Mesenteric fat pad (tissue), 1 donor: ENCODE measurements at places on chromosomes 7 and 10. TPM values are rescaled to one million over a fixed set of nuclear protein-coding genes. Genes with fewer than 3 reads are reported as not detected.

Gene PNLIPRP1
- total RNA-seq: 0.90 TPM

DNA sequence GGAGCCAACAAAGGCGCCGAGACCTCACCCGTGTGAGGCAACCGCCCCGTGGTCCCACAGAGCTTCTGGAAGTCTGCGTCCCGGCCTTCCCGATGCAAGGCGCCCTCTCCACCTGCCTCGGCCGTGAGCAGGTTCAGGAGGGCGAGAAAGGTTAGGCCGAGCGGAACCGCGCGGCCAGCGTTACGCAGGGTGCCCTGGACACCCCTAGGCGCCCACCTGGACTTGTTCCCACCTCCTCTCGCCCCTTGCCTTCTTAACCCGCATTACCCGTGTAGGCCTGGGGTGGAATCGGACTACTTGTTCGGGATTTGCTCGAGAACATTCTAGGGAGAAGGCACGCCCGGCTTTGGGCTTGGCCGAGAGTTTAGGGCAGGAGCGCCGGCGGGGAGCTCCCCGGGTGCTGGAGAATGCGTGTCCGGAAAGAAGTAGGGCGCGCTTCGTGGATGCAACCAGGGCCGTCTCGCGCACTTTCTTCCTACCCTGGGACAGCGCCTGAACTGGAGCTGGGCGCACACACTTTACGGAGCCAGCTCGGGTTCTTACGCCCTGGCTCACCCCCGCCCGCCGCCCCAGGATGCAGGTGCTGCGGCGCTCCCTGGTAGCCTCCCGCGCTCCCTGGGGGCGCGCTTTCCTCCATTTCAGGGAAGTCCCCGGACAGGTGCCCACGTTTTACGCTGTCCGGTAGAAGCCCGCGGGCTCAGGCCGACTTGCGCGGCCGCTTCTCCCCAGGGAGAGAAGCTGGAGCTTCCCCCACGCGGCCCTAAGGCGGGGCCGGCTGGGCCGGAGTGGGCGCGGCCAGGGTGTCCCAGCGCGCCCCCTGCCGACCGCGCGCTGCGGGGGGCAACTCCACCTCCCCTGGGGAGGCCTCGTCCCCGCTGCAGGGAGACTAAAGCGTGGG, 74.5 kb downstream of the INSIG1 start:
- DNase-seq: no peak

Gene OR13A1
- total RNA-seq: not detected

GRCh38 chr10:79376078-79376628, 28.9 kb downstream of the PPIF start:
- peak; percentile 43 for DNase-seq

DNA sequence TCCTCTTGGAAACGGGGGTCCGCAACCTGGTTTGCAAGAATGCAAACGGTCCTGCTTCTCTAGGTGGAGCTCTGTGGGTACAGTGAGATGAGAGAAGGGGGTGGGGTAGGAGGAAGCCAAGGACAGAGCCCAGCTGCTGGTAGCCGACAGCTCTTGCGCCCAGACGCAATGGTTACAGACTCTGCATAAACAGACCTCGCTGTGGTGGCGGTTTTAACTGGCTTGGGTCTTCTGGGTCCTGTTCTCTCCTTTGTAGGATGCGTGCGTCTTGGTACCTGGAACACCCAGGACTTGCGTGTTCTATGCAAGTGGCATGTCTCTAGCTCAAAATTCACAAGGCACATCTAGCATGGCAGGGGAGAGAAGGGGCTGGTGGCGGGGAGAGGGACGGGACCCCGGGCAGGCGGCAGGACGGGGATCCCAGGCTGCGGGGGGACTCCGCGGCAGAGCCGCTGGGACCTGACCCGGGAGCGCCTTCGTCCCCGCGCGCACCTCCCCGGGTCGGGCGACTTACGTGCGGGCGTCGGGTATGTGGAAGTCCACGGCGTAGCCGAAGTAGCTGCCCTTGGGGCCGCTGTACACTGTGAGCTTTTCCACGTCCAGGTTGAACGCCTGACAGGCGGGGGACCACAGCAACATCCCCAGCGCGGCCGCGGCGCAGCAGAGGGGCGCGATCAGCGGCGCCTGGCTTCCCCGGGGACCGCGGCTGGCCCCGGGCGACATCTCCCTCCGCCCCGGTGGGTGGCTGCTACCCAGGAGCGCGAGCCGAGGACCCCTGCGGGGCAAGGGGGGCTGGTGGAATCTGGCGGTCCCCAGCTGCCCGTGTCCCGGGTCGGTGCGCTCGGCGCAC, 448 bp downstream of the ITGA8 start:
- DNase-seq: no peak

DNA sequence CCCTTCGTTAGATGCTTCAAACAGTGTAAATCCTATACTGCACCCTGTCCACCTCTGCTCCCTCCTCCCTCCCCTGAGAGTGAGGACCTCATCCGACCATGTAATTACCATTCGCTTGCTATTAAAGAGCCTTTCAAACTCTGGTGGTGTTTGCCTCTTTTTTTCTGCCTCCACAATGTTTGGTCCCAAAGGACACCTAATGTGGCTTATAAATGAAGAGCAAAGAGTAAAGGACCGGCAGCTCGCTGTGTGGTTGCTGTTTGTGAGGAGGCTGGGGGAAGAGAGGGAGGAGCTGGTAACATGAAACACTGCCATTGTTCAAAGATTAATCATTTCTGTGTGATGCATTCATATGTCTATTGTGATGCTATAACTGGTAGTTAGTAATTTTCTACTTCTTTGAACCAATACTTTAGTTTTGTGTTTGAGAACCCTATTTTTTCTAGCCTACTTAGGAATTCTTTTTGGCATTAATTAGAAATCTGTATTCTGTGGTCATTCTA, 27.9 kb downstream of the MTURN start:
- DNase-seq: no peak

Gene ADGRA1
- not detected for total RNA-seq

Gene TCAF1
- total RNA-seq: 50.8 TPM

Gene RTKN2
- 0.06 TPM for total RNA-seq

DNA sequence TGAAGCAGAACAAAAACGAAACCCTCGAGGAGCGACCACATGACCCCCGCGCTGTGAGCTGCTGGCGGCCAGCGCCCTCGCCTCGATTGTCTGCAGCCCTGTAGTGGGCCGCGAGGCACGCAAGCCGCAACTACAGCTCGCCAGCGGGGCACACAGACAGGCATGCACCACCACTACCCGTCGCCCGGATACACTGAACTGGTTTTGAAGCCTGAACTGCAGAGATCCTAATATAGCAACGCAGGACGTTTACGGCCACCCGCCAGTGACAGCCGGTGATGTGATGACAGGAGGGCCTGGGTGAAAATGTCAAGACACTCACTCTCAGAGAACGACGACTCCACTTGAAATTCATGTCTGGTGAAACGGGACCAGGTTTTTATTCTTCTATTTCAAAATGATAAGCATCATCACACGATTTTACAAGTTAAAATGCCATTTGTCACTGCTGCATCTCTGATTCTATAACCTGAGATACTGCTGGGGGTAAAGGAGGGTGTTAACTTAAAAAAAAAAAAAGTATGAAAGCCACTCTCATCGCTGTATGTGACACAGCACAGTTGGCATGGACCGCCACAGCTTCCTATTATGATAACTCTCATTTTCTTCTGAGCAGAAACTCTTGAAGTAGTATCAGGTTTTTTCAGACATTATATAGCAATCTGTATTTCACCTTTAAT, 120.3 kb upstream of the DIP2C start:
- DNase-seq: peak; percentile 87

GRCh38 chr10:88409236-88409635, 173.9 kb downstream of the RNLS start:
- DNase-seq: no peak

DNA sequence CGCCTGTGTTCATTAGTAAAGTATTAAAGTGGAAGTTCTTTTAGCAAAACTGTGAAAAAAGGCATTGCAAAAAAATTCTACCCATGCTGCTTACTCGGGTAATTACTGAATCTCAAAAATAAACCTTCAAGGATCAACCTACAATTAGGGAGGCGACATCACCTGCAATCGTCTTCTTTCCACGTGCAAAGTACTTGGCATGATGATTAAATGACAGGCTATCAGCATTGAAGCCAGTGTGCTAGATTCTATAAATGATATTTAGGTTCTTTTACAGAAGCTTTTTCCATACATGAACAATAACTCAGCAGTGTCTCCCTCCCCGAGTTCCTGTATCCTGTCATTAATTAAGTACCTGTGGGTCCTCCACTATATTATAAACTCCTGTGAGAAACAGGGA, 105.8 kb downstream of the SFMBT2 start:
- no peak for DNase-seq

GRCh38 chr7:101934618-101935017, 117.2 kb downstream of the CUX1 start:
- no peak for DNase-seq

Gene FLNC
- 16.2 TPM for total RNA-seq

Gene AOC1
- 0.67 TPM for total RNA-seq

Gene WNT8B
- not detected for total RNA-seq

- no peak for DNase-seq
Observed at GRCh38 chr10:126087153-126087680, 190.9 kb downstream of the FANK1 start.

GRCh38 chr10:73263693-73264347, 11.4 kb upstream of the MRPS16 start:
- DNase-seq: no peak

- no peak for DNase-seq
Observed at GRCh38 chr10:58773341-58773740, 260.7 kb downstream of the BICC1 start.

- peak; percentile 60 for DNase-seq
Observed at GRCh38 chr10:132094581-132095234, 29.0 kb downstream of the JAKMIP3 start.

Gene ARHGAP19
- 7.9 TPM for total RNA-seq

- DNase-seq: no peak
Observed at GRCh38 chr7:47498229-47499056, 83.5 kb downstream of the TNS3 start.

Gene TNRC18
- total RNA-seq: 69.4 TPM

GRCh38 chr7:79489371-79489770, 35.9 kb upstream of the MAGI2 start:
- no peak for DNase-seq

DNA sequence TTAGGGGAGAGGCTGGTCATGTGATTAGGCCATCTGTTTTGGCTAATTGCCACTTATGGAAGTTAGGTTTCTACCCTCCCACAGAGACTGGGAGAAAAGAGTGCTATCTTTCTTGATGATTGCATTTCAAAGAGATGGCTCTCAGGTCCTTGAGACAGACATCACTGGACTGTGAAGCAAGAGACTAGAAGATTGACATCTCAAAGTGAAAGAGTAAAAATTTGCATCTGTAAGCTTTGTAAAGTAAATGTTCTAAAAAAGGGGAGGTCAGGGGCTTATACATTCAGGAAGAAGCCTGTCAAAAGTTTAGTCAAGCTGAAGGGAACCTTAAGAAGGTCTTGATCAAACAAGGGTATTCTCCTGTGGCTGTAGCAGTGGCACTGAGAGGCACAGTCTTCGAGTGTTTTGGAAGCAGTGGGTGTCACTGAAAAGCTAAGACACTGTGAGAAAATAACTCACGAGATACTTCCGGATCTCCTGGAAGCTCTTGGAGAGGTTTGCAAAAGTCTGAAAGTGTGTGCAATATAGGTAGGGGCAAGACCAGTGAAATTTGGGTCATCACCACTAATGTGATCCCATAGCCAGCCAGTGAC, 342.1 kb downstream of the PHF14 start:
- no peak for DNase-seq

Gene SLC18A3
- total RNA-seq: not detected

Gene LIPM
- total RNA-seq: not detected

- no peak for DNase-seq
Observed at GRCh38 chr10:22379059-22379458, 33.8 kb downstream of the SPAG6 start.

DNA sequence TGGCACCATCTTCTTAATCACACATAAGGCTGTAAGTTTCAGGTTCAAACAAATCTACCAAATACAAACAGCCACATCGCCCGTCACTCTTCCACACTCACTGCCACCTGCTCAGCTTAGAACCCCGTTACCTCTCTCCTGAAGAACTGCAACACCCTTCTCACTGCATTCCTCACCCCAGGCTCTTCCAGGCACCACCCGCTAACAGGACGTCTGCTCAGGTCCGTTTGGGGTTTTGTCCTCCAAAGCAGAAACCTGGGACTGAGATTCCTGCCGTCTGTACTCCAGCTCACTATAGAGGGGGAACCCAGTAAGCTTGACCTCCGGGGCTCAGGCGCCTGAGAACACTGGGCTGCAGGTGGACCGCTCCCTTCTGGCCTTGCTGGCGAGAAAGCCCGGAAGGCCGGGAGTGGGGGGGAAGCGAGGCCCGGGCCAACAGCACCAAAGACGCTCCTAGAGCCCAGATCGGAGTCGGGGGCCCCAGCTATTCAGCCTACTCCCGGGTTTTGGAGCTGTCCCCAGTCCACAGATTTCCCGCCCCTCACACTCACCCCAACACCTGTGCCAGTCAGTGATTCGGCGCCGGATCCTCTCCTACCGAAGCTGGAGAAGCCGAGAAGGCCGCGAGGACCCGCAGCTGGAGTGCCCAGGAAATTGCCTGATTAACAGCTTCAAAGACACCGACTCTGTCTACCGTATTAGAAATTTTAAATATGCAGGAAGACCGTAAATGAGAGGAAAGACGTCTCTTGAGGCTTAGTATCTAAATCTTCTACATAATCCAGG, at the start of gene AP3M1:
TSS of gene AP3M1 (minus strand) at position 625 of the 786 bp plus-strand sequence. CDS start 12,449 bp downstream, outside the sequence.
- DNase-seq: peak; percentile 92

DNA sequence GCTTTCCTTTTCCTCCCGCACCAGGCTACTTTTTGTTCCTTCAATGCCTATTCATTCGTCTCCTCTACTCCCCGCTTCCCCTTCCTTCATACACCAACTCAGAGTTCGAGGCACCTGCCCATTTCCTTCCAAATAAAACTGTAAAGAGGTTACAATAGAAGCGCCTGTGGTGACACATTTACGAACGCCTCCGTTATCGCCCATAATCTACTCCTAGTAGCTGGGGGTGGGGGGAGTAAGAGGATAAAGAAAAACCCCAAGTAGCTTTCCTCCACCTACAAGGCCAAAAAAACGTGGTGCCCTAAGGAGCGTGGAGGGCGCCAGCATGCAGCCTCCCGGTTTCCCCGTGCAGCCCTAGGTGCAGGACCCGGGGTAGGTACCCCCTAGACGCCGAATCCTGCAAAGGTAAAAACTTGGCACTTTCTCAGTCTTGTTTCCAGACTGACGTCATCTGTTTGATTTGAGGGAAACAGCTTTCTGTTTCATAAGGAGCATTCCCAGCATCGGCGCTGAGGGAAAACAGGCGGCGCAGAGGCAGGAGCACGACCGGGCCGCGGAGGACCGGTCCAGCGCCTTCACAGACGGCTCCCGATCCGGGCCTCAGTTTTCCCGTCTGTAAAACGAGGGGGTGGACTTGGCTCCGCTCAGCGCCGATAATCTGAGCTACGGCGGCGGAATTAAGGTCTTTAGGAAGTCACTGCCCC, 922 bp downstream of the PPA1 start:
- DNase-seq: no peak

Gene CCDC7
- 20.8 TPM for total RNA-seq

Gene KDM7A
- total RNA-seq: 16.4 TPM

Gene ACSL5
- total RNA-seq: 41.9 TPM

DNA sequence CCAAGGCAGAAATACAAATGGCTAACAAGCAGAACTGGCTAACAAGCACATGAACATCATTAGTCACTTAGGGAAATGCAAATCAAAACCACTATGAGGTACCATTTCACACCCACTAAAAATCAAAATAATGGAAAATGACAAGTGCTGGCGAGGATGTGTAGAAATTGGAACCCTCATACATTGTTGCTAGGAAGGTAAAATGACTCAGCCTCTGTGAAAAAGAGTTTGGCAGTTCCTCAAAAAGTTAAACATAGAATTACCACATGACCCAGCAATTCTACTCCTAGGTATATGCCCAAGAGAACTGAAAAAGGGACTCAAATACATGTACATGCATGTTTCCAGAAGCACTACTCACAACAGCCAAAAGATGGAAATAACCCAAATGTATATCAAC, 52.8 kb upstream of the ANAPC16 start:
- DNase-seq: no peak

GRCh38 chr10:67076144-67076543, 150.3 kb downstream of the LRRTM3 start:
- no peak for DNase-seq
